ENCODE measurements at places on chromosomes 1 and 21.

DNA sequence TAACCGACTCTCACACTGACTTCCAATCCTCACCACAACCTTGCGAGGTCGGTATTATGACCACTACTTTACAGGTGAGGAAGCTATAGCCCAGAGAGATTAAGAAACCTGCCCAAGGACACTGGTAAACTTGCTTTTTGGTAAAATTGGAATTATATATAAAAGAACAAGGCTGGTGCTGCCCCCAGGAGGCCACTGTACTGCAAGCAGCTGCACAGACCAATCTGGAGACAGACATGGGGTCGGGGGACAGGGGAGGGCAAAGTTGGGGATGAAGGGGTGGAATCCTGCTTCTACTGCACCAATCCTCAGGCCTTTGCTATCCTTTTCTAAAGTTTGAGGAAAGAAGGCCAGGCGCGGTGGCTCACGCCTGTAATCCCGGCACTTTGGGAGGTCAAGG lies 280.8 kb downstream of the SPATA17 start:
- no peak for DNase-seq

DNA sequence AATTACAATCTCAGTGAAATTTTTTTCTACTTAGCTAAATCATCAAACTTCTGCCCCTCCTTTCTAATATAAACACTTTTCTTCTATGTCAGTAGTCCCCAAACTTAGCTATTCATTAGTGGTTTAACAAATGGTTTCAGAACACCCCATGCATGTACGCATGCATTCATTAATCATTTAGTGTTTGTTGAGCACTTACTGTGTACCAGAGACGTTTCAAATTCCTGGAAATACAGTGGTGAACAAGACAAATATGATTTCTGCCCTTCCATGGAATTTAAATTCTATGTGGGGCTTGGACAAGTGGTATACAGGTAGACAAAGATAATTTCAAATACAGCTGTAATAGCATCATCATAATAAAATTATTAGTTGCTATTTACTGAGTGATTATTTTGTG lies 1.5 kb downstream of the ZBTB40 start:
- no peak for DNase-seq

DNA sequence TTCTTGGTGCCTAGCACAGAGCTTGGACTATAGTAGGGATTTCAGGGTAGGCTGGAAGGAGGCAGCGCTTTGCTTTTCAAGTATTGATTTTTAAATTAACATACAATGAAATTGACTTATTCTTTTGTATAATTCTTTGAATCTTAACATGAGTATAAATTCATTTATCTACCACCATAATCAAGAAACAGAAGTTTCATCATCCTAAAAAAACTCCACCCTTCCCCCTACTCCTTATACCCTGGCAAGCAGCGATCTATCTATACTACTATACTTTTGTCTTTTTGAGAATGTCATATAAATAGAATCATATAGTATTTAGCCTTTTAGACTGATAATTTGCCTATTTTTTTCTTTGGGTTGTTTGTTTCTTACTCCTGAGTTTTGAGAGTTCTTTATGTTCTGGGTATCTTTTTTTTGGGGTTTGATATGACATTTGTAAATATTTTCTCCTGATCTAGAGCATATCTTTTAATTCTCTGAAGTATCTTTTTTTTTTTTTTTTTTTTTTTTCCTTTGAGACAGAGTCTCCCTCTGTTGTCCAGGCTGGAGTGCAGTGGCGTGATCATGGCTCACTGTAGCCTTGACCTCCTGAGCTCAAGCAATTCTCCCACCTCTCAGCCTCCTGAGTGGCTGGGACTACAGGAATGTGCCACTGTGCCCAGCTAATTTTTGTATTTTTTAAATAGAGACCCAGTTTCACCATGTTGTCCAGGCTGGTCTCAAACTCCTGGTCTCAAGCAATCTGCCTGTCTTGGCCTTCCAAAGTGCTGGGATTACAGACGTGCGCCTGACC lies 6.4 kb downstream of the RPS6KC1 start:
- DNase-seq, result no peak

- no peak for DNase-seq
Observed at GRCh38 chr1:31878058-31878457, 60.1 kb downstream of the PTP4A2 start.

DNA sequence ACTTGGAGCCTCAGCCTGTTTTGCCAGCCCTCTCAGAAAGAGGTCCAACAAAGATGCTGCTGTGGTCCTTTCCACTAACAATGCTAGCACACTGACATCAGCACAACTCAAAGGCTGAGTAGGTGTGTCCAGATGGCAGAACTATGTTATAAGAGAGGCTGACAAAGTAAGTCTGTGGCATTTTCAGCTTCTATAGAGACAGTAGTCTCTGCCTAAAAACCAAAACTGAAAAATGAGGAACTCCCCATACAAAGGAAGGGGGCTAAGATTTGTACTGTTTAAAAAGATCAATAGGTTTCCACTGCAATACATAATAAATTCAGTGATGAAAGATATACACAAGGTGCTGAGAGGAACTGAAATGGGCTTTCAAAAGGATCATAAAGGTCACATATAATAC lies 12.3 kb downstream of the ERO1B start:
- no peak for DNase-seq

GRCh38 chr1:175591083-175591743 lies 152.2 kb downstream of the TNR start:
- no peak for DNase-seq

DNA sequence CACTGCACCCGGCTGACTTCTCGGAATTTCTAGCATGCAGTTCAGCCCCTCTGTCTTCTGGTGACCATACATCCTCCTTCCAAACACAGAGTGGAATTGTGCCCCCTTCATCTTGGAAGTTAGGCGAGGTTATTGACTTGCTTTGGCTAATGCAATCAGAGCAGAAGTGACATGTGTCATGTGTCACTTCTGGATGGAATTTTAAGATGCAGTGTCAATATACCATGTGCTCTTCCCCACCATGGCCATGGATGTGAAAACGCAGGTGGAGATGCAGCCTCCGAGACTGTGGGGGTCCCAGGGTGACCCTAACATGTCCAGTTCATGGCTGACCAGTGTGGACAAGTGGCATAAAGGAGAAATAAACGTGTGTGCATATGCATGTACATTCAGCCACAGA lies 83.0 kb downstream of the KCNJ6 start:
- no peak for DNase-seq

- DNase-seq, result no peak
Observed at GRCh38 chr1:38094711-38095290, 48.2 kb upstream of the POU3F1 start.

GRCh38 chr1:187146388-187146787 lies 317.6 kb downstream of the PLA2G4A start:
- no peak for DNase-seq

DNA sequence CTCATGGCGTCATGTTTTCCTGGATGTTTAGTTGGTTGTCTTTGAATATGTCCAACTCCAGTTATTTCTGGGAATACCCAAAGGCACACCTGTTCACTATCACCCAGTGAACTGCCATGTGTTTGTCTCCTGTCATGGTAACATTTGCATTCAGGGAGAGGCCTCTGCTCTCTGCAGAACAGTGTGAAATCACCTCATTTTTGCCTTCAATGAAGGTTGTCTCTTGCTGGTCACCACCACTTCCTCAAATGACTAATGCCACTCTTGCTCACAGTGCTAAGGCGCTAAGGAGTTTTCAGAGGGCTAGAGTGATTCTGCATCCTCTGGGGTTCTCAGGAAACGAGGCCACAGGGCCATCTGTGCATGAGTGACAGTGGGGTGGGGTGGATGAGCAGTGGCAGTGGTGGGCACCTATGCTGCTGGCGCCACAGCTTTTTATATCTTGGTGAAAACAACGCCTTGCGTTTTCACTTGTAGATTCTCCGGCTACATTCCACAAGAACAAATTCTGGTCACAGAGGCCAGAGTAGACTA lies 60.0 kb upstream of the ATP5PO start:
- DNase-seq, result no peak

DNA sequence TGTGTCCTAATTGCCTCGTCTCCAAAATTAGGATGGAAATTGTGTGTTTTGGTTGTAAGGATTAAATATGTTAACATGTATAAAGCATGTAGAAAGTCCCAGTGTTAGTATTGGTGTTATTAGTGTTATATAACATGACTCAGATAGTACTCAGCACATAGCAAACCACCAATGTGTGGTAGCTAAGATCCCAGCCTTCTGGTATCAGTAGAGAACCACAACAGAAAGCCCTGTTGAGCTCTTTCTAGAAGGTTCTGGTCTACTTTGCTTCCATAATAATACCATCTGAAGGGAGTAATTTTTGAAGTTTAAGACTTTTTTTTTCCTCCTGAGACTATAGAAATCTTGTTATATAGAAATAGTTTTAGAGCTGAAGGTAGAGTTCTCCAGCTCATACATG lies 259.3 kb upstream of the SGIP1 start:
- DNase-seq, result no peak

- DNase-seq, result no peak
Observed at GRCh38 chr1:112870887-112871646, 84.9 kb downstream of the SLC16A1 start.

GRCh38 chr1:75136921-75137641 lies 2.9 kb downstream of the LHX8 start:
- DNase-seq, result no peak

- DNase-seq, result no peak
Observed at GRCh38 chr1:226987179-226987536, 47.1 kb downstream of the COQ8A start.

DNA sequence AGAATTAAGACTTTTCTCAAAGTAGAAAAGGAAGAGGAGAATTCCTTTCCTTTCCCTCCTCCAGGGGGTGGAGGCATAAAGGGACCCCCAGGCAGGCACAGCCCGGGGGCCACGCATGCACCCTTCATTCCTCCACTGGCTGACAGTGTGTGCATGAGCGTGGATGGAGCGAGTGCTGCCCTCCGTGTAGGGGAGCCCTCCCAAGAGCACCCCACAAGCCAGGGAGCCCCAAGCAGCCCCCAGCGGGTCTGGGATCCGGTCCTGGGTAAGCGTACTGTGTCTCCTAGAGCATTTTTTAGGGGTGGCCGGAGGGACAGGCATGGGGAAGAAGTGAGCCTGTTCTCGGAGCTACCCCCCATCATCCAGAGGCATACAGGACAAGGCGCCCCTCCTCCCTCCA lies 120.5 kb downstream of the SIK1 start:
- DNase-seq, result peak; percentile 60

GRCh38 chr1:214452152-214452784 lies 99.1 kb downstream of the PTPN14 start:
- DNase-seq, result no peak

GRCh38 chr1:205396967-205397616 lies 24.8 kb downstream of the LEMD1 start:
- DNase-seq, result no peak

DNA sequence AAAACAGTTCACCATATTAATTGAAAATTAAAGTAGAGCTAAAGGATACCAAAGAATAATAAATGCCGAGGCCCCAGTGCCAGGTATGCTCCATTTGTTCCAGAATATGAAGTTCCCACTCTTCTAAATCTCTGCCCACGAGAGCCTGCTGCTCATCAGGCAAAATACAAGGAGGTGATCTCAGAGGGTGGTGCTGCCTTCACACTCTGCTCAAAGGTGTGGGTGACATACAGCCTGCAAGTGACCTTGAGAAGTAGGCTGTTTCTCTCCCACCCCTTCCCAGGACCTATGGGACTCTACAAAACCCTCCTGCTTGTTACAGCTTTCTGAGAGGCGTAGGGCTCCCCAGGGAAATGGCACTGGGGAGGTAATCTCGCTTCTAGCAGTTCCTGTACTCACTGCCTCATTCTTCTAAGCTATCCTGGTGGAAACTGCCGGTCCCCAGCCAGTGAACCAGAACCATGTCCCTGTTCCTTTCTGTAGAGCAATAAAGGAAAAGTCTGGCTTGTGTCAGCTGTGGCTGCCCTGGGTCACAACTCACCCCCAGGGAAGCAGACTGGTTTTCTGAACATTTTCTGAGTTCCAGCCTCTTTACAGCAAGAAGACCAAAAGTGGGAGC lies 26.9 kb upstream of the DPT start:
- DNase-seq, result no peak

DNA sequence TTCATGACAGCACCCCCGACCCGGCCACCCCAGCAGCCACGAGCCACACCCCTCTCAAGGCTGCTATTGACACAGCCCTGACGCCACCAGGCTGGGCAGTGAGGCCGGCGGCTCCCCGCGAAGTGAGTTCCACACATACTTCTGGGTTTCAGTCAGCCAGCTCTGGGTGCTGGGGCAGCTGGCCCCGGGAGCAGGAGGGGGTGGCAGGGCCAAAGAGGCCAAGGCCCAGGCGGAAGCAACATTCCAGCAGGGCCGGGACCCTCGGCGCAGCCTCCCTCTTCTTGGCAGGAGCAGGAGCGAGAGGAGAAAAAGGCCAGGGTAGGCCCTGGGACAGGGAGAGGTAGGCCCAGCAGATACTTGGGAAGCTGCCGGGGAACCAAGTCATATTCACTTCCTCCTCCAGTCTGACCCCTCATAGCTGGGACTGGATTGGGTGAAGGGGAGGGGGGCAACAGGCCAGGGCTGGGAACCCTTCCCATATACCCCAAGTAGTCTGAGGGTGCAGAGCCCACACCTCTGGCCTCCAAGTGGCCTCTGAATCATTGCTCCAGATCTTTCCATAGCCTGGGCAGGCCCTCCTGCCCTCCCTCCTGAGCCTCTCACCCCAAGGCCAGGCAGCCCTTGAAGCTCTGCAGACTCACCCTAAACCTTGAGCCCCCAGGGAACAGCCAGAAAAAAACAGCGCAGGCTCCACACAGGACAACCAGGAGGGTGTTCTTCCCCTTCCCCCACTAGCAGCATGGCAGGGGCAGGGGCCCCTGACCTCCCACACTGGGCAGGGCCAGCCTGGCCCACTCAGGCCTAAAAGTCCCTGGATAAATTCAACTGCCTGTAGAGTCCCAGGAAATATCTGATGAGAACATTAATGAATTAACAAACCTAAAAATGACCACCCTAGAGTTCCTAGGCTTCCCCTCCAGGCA lies 5.7 kb downstream of the HSPG2 start:
- peak; percentile 86 for DNase-seq
